Activated CD4-positive, alpha-beta memory T cell treated with anti-CD3 and anti-CD28 coated beads for 36 hours (primary cell): ENCODE measurements at places on chromosomes 6 and 20. TPM values are rescaled to one million over a fixed set of nuclear protein-coding genes. Genes with fewer than 3 reads are reported as not detected.

The ADGRG6 gene
- total RNA-seq = 0.55 TPM

- no peaks in the 10 kb centered on the region for H3K4me1 ChIP-seq
- peaks cover 2% of the 10 kb centered on the region for H3K27me3 ChIP-seq
- DNase-seq = no peak
- no peak overlapping the region for H3K27ac ChIP-seq
- no peaks in the 10 kb centered on the region for H3K36me3 ChIP-seq
These were observed 48.3 kb upstream of the RIPPLY2 start for GRCh38 chr6:83804886-83805285.

GRCh38 chr6:100944644-100945043 lies 63.5 kb upstream of the ASCC3 start:
- no peak overlapping the region for H3K4me3 ChIP-seq
- peaks cover 6% of the 10 kb centered on the region for H3K27me3 ChIP-seq
- no peak overlapping the region for H3K27ac ChIP-seq
- H3K4me1 ChIP-seq = no peaks in the 10 kb centered on the region
- H3K36me3 ChIP-seq = no peaks in the 10 kb centered on the region
- DNase-seq = no peak

DNA sequence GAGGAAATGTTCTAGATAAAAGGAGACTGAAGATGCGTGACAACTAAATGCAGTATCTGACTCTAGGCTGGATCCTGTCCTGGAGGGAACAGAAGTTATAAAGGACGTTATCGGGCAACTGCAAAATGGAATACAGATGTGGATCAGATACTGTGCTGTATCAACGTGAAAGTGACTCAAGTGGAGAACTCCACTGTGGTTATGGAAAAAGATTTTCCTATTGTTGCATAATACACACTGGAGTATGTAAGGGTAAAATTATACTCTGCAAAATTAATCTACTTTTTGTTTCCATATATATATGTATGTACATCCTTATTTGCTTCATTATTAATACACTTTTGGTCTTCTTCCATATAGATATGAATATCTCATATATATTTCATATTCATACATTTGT lies 654.0 kb downstream of the QKI start:
- H3K4me1 ChIP-seq = no peaks in the 10 kb centered on the region
- no peak for DNase-seq
- H3K4me3 ChIP-seq = no peak overlapping the region
- no peak overlapping the region for H3K27ac ChIP-seq
- H3K36me3 ChIP-seq = no peaks in the 10 kb centered on the region
- no peaks in the 10 kb centered on the region for H3K27me3 ChIP-seq

DNA sequence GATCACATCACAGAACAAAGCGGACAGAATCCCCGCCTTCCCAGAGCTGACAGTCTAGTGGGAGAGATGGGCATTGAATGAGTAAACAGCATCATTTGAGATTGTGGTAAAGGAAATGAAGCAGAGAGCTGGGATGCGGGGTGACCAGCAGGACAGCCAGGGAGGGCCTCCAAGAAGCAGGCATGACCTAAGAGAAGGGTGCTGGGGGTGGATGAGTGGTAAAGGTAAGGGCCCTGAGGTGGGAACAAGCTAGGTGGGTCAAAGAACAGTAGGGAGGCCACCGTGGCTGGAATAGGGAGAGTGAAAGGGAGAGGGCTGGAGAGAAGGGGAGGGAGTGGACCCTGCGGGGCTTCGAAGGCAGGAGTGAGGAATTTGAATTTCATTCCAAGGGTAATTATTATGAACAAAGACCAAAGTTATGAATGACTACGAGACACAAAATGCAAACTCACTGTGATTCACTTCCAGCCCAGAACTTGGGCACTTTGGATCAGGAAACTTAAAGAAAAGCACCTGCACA lies 61.4 kb downstream of the CEBPB start:
- H3K27me3 ChIP-seq = peaks cover 16% of the 10 kb centered on the region
- no peak for DNase-seq
- no peaks in the 10 kb centered on the region for H3K4me1 ChIP-seq

GRCh38 chr6:106670236-106670635 lies 40.9 kb downstream of the QRSL1 start:
- H3K27ac ChIP-seq = no peak overlapping the region
- H3K4me3 ChIP-seq = no peak overlapping the region
- H3K4me1 ChIP-seq = no peaks in the 10 kb centered on the region
- peaks cover 6% of the 10 kb centered on the region for H3K36me3 ChIP-seq
- no peak for DNase-seq

The SEL1L2 gene
- not detected for total RNA-seq

- peaks cover 26% of the 10 kb centered on the region for H3K4me1 ChIP-seq
- no peaks in the 10 kb centered on the region for H3K36me3 ChIP-seq
- no peak for DNase-seq
- H3K27ac ChIP-seq = peak overlapping the region; percentile 6
These were observed 15.6 kb downstream of the GABRR2 start for GRCh38 chr6:89299466-89299850.

GRCh38 chr20:9458138-9458796 lies 56.1 kb upstream of the LAMP5 start:
- no peaks in the 10 kb centered on the region for H3K36me3 ChIP-seq
- no peak overlapping the region for H3K4me3 ChIP-seq
- H3K27ac ChIP-seq = no peak overlapping the region
- no peaks in the 10 kb centered on the region for H3K4me1 ChIP-seq
- no peak for DNase-seq
- no peaks in the 10 kb centered on the region for H3K27me3 ChIP-seq
